ENCODE measurements at places on chromosomes 11 and 22.

DNA sequence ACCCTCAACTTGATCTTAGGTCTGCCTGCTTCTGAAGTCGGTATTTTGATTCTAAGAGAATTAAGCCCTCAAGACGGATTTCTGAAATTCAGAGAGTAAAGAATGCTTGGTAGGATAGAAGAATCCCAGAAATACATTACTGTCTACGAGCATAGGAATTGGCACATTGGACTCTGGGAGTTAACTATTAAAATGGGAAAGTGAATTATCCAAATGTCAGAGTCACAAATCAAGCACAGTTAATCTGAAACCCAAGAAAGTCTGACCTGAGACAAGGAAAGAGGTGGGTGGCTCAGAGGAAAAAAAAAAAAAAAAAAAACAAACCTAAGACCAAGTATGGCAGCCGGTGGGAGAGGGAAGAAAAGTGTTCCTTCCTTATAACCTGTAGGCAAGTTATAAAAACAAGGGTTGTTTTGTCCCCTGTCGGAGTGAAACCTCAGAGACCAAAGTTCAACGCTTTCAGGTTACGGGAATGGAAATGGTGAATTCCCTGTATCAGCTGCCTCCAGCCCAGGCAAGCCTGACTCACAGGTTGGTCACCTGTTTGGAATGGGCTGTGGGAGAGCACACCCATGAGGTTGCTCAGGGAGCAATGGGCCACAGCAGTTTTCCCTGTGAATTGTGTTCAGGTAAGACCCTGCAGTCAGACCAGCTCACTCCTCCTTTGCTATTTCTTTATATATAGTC lies 139.0 kb downstream of the ETS1 start:
- H3K4me3 ChIP-seq: no peak overlapping the region
- peaks cover 38% of the 10 kb centered on the region for H3K4me1 ChIP-seq
- DNase-seq: no peak
- peaks cover 22% of the 10 kb centered on the region for H3K36me3 ChIP-seq

- H3K4me1 ChIP-seq: peaks cover 11% of the 10 kb centered on the region
- DNase-seq: no peak
- H3K27me3 ChIP-seq: no peaks in the 10 kb centered on the region
- H3K4me3 ChIP-seq: no peak overlapping the region
Observed at GRCh38 chr22:30643055-30643875, 7.7 kb downstream of the SLC35E4 start.

DNA sequence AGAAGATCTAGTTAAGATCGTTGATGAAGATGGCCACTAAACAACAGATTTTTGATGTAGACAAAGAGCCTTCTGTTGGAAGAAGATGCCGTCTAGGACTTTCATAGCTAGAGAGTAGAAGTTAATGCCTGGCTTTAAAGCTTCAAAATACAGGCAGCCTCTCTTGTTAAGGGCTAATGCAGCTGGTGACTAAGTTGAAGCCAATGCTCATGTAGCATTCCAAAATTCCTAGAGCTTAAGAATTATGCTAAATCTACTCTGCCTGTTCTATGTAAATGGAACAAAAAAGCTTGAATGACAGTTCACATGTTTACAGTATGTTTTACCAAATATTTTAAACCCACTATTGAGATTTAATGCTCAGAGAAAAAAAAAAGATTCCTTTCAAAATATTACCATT lies 492.6 kb downstream of the CNTN5 start:
- no peak overlapping the region for H3K4me3 ChIP-seq
- no peak for DNase-seq
- no peaks in the 10 kb centered on the region for H3K36me3 ChIP-seq

- H3K27ac ChIP-seq: no peak overlapping the region
- no peaks in the 10 kb centered on the region for H3K27me3 ChIP-seq
- H3K36me3 ChIP-seq: no peaks in the 10 kb centered on the region
- no peak overlapping the region for H3K4me3 ChIP-seq
Observed at GRCh38 chr22:36594569-36594968, 65.6 kb upstream of the EIF3D start.

DNA sequence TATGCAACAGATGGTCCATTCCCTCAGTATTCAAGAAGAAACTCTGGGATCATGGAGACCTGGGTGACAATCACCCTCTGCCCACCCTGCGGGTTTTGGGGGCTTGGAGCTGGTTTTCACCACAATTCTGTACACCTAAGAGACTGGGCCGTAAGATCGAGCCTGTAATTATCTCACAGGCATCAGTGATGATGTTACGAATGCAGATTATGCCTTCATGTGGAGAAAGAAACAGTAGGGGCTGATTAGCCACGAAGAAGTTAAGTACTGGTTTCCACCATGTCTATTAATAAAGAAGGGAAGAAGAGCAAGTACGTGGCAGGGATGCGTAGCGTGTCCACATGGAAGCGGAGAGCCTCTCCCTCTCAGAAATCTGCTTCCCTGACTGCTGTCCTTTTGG lies 5.3 kb upstream of the EFCAB6 start:
- no peaks in the 10 kb centered on the region for H3K27me3 ChIP-seq
- no peak overlapping the region for H3K4me3 ChIP-seq
- no peak for DNase-seq
- peaks cover 8% of the 10 kb centered on the region for H3K36me3 ChIP-seq

DNA sequence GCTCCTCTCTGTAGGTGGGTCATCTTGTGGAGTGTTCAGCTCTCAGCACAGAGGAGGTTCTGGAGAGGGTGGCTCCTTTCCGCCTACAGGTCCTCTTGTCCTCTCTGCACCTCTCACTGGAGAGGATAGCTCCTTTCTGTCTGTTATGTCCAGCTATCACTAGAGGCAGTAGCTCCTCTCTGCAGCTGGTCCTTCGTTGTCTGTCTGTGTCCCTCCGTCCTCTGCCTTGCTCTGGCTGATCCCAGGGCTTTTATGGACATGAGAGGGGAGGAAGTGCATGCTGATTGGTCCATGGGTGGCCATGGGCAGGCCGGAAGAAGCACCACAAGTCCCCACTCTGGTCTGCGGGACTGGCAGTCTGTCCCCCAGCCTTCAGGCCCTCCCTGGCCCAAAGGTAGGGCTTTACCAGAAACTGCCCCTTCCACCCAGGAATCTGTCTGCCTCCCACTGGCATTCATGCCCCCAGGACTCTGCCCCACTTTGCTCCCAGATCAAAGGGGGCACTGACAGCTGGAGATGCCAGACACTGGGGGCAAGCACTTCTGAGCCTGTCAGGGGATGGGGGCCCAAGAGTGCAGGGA lies 38.6 kb upstream of the CALCB start:
- H3K4me3 ChIP-seq: no peak overlapping the region
- peaks cover 14% of the 10 kb centered on the region for H3K27me3 ChIP-seq
- no peaks in the 10 kb centered on the region for H3K36me3 ChIP-seq

DNA sequence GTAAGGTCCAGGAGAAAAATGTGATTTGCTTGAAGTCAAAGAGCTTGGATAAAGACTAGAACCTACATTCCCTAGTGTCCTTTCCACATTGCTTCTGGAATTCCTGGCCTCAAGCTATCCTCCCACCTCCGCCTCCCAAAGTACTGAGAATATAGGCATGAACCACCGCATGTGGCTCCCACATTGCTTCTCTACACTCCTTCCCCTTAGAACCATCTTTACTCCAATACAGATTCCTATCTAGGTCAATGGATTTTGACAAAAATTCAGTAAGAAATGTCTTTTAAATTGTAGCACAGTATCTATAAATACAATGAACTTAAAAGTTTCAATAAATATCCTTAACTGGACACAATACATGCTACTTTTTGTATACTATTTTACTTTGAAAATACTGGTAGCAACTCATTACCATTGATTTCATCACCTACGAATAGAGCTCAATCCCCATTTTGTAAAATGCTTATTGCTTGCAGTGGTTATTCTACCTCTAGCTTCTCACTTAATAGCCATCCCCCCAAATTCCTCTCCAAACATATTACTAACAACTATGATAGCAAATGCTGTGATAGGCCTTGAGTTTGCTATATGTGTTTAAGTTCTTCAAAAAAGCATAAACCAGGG lies 53.4 kb downstream of the GAB2 start:
- peaks cover 46% of the 10 kb centered on the region for H3K4me1 ChIP-seq
- no peak overlapping the region for H3K4me3 ChIP-seq
- H3K27me3 ChIP-seq: no peaks in the 10 kb centered on the region
- H3K36me3 ChIP-seq: peaks cover 41% of the 10 kb centered on the region
- no peak overlapping the region for H3K27ac ChIP-seq
- no peak for DNase-seq

- DNase-seq: no peak
- no peaks in the 10 kb centered on the region for H3K27me3 ChIP-seq
- peaks cover 4% of the 10 kb centered on the region for H3K36me3 ChIP-seq
- no peak overlapping the region for H3K4me3 ChIP-seq
Observed at GRCh38 chr11:77778118-77778517, 42.4 kb downstream of the RSF1 start.

GRCh38 chr11:25449091-25449490 lies 882.8 kb upstream of the ANO3 start:
- no peaks in the 10 kb centered on the region for H3K27me3 ChIP-seq
- no peaks in the 10 kb centered on the region for H3K4me1 ChIP-seq
- H3K36me3 ChIP-seq: no peaks in the 10 kb centered on the region
- no peak overlapping the region for H3K27ac ChIP-seq
- no peak for DNase-seq

- H3K4me1 ChIP-seq: no peaks in the 10 kb centered on the region
- H3K36me3 ChIP-seq: peaks cover 20% of the 10 kb centered on the region
- H3K27me3 ChIP-seq: peaks cover 2% of the 10 kb centered on the region
- no peak overlapping the region for H3K4me3 ChIP-seq
Observed at GRCh38 chr22:38477585-38477984, 9.7 kb downstream of the KDELR3 start.

DNA sequence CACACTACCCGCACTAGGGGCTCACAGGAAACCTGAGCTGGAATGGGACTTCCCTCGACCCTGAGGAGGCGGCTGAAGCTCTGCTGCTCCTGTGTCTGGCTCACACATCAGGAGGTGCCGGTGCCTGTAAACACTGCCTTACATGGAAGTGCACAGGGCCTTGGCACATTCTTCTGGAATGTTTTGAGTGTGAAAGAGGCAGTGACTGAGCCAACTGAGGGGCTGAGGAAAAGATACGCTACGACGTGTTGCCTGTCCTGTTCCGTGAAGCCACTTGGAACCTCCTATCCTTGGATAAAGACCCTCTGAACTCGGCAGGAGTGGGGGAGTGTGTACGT lies 10.5 kb downstream of the TXN2 start:
- no peak for DNase-seq
- H3K4me3 ChIP-seq: no peak overlapping the region
- H3K4me1 ChIP-seq: peaks cover 21% of the 10 kb centered on the region
- H3K27me3 ChIP-seq: no peaks in the 10 kb centered on the region
- peaks cover 30% of the 10 kb centered on the region for H3K36me3 ChIP-seq

DNA sequence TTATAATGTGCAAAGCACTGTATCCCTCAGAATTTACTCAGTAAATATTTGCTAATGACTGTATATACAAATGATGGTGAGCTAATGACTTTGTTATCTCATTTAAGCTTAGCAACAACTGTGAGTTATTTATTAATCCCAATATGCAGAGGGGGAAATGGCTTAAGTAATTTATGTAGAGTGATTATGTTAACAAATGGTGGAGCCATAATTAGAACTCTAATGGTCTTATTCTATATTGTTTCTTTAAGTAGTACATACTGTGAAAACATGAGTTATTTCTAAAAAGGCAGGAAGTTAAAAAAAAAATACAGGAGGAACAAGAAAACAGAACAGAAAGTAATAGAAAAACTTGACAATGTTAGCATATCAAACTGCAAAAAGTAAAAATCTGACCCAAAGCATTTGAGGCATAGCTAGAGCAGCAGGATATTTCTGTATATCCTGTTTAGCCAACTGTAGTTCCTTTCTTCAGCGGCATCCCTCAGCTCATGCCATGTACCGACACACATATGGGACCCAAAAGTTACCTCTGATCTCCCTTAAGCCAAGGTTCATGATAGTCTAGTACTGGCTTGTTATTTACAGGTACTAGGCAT lies 94.2 kb downstream of the FCHSD2 start:
- H3K27ac ChIP-seq: peak overlapping the region; percentile 31
- peaks cover 12% of the 10 kb centered on the region for H3K4me1 ChIP-seq
- peaks cover 2% of the 10 kb centered on the region for H3K36me3 ChIP-seq
- no peak for DNase-seq

GRCh38 chr11:10526974-10527918 lies 13.7 kb downstream of the RNF141 start:
- H3K27ac ChIP-seq: no peak overlapping the region
- H3K4me1 ChIP-seq: peaks cover 15% of the 10 kb centered on the region
- H3K4me3 ChIP-seq: no peak overlapping the region
- DNase-seq: no peak

DNA sequence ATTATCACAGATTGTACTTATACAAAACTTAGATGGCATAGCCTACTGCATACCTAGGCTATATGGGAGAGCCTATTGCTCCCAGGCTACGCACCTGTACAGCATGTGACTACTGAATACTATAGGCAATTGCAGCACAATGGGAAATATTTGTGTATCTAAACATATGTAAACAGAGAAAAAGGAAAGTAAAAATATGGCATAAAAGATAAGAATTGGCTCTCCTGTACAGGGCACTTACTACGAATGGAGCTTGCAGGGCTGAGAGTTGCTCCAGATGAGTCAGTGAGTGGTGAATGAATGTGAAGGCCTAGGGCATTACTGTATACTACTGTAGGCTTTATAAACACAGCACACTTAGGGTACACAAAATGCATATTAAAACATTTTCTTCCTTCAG lies 13.2 kb downstream of the APOL6 start:
- peaks cover 40% of the 10 kb centered on the region for H3K4me1 ChIP-seq
- peaks cover 86% of the 10 kb centered on the region for H3K36me3 ChIP-seq
- no peak overlapping the region for H3K4me3 ChIP-seq
- H3K27me3 ChIP-seq: no peaks in the 10 kb centered on the region
- no peak for DNase-seq

DNA sequence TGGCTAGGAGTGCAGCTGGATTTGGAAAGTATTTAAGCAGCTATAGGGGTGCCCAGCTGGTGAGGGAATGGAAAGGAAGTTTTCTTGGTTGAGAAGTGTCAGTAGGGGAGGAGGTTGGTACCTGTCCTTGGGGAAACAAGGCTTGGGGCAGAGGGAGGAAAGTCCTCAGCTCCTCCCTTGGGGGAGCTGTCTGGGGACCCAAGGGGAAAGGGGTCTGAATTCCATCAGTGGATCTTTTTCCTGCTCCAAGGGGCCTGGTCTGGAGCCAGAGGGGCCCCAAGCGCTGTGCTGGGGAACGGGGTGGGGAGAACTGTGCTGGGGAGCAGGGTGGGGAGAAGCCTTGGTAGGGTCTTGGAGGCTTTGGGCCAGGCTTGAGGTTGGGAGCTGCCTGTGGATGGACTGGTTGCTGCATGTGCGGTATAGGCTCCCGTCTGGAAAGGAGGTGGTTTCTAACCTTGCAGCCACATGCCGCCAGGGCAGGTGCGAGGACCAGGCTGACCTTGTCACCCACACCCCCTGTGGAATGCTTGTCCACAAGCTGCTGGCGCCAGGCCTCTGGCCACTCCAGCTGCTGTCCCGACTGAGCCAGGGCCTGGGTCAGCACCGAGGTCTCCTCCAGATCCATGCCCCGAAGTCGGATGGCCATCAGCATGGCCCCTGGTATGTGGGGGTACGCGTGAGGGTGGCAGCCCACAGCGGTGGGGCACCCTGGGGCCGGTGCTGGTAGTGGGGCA lies 963 bp downstream of the TYMP start:
- peaks cover 20% of the 10 kb centered on the region for H3K36me3 ChIP-seq
- no peak for DNase-seq
- no peaks in the 10 kb centered on the region for H3K27me3 ChIP-seq
- peak overlapping the region; percentile 82 for H3K4me3 ChIP-seq

- no peak overlapping the region for H3K27ac ChIP-seq
- no peaks in the 10 kb centered on the region for H3K4me1 ChIP-seq
- DNase-seq: no peak
- H3K4me3 ChIP-seq: no peak overlapping the region
- no peaks in the 10 kb centered on the region for H3K36me3 ChIP-seq
- H3K27me3 ChIP-seq: no peaks in the 10 kb centered on the region
Observed at GRCh38 chr22:34849965-34850364, 216.0 kb upstream of the ISX start.

GRCh38 chr22:27802346-27803073 lies 954 bp upstream of the MN1 start:
- peaks cover 2% of the 10 kb centered on the region for H3K4me1 ChIP-seq
- DNase-seq: no peak
- no peak overlapping the region for H3K27ac ChIP-seq

Data from T-helper 2 cell treated with Interferon-gamma antibody and Interleukin-4, amounts not matched to agents 5 μg/mL and 100 μg/mL, for 36 hours (primary cell).